DMS153 (cell line): ENCODE measurements at places on chromosomes 5 and 9.

DNA sequence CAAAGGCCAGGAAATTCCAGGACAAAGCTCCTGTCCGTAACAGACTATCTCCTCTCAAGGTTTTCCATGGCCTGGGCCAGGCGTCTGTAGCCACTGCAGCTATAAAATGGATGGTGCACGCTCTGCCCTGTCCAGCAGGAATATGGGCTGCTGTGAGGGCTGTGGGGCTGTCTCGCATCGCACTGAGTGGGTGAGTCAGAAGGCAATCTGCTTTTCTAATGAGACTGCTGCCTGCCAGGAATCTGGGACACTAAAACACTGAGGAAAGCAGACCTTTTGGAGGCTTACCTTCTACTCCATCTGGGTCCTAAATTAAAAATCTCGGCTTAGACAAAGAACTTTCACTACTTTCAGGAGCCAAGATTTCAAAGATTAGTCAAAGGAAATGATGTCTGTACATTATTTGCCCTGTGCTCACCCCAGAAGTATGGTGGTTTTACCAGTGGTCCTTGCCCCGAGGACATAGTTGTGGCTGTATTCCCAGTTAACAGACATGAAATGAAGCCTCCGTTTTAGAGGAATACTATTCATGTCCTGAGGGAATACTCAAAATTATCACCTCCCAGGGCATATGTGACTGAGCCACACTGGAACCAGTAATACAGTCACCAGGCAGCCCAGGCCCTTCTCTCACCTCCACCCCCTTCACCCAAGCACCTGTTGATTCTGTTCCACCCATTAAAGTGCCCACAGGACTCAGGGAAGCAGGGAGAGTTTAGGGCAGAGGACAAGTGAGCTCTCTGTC is 56.4 kb downstream of the PFDN1 start:
- DNase-seq = no peak

GRCh38 chr9:74935008-74935407 is 17.7 kb downstream of the C9orf40 start:
- no peak for DNase-seq

DNA sequence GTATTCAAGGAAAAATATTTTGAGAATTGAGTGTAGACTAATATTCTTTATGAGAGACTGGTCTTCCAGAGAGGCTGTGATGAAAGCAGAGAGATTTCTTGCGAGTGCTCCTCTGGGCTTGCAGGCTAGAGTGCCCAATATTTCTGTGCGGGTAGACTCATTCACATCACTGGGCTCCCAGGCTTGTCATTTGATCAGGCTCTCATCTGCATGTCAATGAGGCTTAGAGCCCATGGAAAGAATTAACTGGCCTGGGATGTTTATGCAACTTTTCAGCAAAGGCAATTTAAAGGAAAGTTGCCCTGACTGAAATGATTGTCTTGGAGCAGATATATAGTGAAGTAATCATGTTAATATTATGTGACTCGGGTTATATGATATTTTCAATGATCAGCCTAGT is 42.3 kb downstream of the SNCAIP start:
- DNase-seq = no peak

DNA sequence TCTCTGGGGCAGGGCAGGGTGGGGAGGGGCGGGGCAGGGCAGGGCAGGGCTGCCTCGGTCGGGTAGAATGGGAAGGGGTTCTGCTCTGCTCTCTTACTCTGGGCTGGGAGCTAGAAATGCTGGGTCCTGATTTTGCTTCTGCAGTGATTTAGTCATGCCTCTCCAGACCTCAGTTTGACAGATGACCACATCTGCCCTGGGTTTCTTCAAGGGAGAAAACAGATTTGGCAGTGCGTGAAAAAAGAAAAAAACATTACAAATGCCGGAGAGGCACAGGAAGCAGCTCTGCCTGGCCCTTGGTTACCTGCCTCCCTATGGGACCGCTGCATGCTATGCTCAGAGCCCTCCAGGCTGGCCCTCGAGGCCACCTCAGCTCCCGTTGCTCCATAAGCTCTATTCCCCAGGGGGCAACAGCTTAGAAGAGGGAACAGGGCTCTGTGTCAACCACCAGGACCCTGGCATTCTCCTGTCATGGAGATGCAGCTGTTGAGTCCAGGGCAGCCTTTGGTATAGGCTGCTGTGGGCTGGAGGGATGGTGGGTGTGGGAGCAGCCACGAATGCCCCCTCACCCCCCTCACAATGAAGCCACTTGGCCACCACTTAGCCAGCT is 53.2 kb upstream of the UBTD2 start:
- peak; percentile 16 for DNase-seq

GRCh38 chr5:168737066-168737465 is 157.9 kb upstream of the PANK3 start:
- no peak for DNase-seq

- DNase-seq = no peak
These were observed 84.2 kb downstream of the TRPM6 start for GRCh38 chr9:74803376-74804017.

GRCh38 chr9:129901993-129902739 is 66.9 kb downstream of the USP20 start:
- no peak for DNase-seq

- DNase-seq = no peak
These were observed 217.0 kb downstream of the PCSK5 start for GRCh38 chr9:76107482-76107881.

GRCh38 chr5:168140241-168140640 is 151.2 kb upstream of the WWC1 start:
- no peak for DNase-seq

- no peak for DNase-seq
These were observed 45.8 kb downstream of the SECISBP2 start for GRCh38 chr9:89363921-89364665.

DNA sequence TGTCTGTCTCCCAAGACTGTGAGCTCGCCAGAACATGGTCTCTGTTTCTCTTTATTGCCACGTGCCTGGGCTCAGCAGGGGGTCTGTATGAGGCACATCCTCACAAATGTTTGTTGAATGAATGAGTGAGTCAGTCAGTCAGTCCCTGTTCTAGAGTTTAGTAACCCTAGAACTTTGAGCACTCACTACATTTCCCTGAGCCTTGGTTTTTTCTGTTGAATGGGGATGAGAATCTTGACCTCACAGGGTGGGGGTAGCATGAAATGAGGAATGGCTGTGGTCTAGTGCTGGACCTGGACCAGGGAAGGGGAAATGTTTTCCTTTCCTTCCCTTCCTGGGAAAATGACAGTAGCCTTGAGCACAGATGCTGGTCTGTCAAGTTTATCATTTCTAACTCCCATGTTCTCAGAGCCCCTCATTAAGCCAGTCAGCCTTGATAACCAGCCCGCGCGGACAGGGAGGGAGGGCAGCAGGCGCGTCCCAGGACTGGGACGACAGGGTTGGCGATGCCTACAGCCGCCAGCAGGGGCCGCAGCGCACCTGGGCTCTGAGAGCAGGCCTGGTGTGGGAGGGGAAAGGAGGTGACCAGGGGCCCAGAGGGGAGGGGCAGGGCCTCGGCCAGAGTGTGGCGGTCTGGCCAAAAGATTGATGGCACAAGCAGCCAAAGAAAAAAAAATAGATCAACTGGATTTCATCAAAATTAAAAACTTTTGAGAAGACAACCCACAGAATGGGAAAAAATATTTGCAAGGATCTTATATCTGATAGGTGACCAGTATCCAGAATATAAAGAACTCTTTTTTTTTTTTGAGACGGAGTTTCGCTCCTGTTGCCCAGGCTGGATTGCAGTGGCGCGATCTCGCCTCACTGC is 24.1 kb upstream of the WNK2 start:
- DNase-seq = peak; percentile 32

DNA sequence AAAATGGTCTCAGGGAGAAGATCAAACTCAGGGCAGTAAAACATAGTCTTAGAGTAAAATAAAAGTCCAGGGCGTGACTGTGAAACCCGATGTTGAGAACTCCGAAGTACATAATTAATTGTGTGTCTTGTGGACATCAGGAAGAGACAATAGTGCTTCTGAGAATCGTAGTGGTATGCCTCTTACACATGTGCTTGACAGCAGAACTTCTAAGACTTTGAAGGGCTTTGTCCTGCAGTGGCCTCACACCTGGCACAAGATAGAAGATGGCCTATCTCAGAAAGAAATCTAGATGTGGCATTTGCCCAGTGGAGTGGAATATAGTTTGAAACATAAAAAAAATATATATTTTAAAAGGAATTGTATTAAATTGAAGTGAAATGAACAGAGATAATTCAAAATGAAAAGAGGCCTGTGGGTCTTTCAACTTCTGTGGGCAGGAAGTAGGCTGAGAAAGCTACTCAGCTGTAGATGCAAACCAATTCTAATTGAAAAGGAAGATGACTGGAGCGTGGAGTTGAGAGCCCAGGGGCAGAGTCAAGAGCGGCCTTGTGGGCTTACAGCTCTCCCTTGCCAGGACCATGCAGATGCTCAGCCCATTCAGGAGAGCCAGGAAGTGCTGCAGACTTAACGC is 468.4 kb downstream of the KDM4C start:
- DNase-seq = no peak

GRCh38 chr9:79220666-79221065 is 351.1 kb upstream of the TLE4 start:
- DNase-seq = no peak

- no peak for DNase-seq
These were observed 15.2 kb downstream of the HSPB3 start for GRCh38 chr5:54470677-54471076.

GRCh38 chr5:180070756-180071530 is 616 bp downstream of the RNF130 start:
- DNase-seq = no peak

GRCh38 chr9:138022756-138023393 is 145.3 kb downstream of the CACNA1B start:
- DNase-seq = no peak

DNA sequence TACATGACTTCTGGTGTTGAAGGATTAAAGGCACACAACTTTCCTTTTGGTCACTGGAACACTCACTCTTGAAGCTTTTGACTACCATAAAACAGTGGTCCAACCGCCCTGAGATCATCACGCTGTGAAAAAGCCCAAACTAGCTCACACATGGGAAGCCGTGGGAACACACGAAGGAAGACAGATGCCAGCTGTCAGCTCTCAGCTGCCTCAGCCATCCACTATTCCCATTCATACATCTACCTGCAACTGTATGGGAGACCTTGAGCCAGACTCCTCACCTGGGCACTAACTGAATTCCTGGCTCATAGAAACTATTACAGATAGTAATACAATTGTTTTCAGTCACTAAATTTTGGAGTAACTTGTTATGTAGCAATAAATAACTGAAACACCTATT is 246.1 kb downstream of the MSX2 start:
- no peak for DNase-seq

DNA sequence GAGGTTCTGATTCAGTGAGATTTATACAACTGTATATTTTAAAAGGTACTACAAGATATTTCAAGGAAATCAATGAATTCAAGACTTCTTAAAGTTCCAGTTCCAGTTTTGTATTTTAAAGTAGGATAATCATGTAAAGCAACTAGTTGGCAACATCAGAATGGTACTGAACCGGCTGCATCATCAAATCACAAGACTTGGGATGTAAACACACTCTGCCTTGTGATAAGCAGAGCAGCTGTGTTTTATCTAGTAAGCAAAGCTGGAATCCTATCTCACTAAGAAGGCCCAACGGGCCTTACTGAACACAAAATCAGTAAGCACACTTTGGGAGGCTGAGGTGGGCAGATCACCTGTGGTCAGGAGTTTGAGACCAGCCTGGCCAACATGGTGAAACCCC is 327.2 kb upstream of the NREP start:
- DNase-seq = no peak

DNA sequence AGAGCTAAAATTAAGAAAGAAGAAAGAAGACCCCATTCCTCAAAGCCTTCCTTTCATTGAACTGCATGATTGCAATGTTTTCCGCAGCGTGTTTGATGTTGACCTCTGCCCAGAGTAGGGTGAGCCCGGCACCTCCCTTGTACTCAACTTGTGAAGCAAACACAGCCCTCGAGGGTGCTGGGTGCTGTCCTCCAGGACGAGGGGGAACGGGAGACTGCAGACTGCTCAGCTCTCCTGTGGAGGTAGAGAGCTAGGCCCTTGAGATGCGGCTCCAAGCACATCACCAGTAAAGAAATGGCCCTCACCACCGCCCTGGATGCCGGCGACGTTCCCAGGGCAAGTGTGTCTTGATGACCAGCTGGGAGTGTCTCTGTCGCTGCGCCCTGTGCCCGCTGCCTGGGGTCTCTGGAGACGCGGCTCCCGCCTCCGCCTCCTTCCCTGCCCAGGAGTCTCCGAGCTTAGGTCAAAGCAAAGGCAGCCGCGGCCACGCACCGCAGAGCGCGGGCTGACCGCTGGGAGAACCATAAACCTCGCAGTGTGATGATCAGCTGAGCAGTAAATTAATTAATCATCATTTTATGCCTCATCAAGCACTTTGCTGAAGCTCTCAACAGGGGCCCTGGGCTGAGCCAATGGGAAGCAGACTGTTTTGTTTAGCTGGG is 108.7 kb downstream of the IRX2 start:
- no peak for DNase-seq

DNA sequence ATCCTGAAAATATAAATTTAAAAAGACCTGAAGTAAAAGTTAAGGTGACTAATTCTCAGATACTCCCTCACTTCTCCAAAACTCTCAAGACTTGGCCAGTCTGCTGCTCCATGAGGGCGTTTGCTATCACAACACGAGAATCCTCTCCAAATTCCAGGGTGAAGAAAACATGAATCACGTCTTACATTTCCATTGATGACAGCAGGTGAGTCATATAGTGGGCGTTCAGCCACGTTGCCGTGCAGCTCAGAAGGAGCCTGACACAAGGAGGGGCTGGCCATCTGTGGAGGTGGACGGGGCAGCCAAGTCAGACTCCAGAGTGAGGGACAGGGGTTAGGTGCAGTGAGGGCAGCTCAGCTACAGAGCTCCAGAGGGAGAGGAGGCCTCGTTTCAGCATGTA is 555.1 kb upstream of the ADAMTS16 start:
- DNase-seq = no peak
